LHCN-M2 (cell line): ENCODE measurements at places on chromosomes 13 and 19. TPM values are rescaled to one million over a fixed set of nuclear protein-coding genes. Genes with fewer than 3 reads are reported as not detected.

GRCh38 chr13:75792526-75793187 is 156.5 kb downstream of the LMO7 start:
- no peak for DNase-seq

TMEM161A gene
- 26.1 and 26.7 TPM in 2 replicates for total RNA-seq

- no peak for DNase-seq
These were observed 2.8 kb downstream of the TMEM150B start for GRCh38 chr19:55322204-55322885.

DNA sequence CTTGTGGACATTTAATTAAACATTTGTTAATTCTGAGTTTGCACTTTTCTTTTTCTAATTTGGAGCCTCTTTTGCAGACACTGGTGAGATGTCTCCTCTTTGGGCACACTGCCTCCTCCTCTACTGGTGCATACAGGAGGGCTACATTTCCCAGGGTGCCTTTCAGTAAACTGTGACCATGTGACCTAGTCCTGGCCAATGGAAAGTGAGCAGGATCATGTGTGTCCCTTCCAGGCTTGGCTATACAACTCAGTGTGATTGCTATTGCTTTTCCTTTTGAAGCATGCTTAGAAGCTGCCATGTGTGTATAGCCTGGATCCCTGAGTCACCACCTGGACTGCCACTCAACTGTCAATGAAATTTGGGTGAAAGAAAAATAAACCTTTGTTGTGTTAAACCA is 4.5 kb downstream of the IZUMO2 start:
- no peak for DNase-seq

SERTM1 gene
- not detected in 2 replicates for total RNA-seq

PTGIR gene
- total RNA-seq, result not detected in 2 replicates

ZFP14 gene
- total RNA-seq, result 1.9 and 3.2 TPM in 2 replicates

DNA sequence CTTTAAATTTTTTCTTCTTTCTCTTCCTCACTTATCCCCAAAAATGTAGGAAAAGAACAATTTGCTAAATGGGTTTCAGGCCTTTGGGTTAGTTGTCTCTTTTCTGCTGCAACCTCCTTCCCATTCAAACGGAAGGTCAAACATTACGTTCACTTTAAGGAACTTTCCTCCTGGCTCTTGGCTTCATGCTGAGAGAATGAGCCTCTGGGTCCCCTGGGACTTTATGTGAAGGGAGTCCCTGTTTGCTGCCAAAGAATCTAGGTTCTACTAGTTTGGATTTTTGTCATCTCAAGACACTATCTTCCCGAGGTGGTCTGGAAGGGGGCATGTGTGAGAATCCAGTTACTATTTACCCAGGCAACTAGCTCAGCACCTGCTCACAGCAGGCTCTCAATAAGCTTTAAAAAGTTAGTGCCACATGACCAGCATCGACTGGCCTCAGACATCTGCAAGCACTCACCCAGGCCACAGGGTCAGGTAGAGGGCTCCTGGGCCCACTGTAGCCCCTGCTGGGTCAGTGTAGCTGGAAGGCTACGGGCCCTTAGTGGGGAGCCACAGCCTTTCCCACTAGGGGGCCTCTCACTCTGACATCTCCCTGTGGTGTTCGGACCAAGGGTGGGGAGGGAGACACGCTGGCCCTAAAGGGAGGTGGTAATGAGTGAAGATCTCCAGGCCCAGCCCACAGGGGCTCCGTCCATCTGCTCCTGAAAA is 40.5 kb downstream of the FAM124A start:
- no peak for DNase-seq

- no peak for DNase-seq
These were observed 223.5 kb downstream of the POSTN start for GRCh38 chr13:37375071-37375470.

DNA sequence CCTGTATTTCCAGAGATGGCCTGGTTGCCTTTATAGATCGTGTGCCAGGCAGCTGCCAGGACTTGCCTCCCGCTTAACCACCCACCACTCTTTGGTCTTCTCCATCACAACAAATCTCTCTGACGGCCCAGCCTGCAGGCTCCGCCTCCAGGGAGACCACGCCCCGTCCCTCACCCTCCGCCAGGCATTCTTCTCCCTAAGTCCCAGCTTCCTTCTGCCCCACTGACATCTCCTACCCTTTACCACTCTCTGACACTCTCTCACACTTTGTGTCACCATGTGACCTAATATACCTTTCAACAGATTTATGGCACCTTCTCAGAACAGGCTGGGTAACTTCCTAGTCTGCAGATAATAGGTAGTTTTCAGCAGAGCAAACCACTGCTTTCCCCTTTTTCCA is 95.1 kb downstream of the CAB39L start:
- no peak for DNase-seq

DNA sequence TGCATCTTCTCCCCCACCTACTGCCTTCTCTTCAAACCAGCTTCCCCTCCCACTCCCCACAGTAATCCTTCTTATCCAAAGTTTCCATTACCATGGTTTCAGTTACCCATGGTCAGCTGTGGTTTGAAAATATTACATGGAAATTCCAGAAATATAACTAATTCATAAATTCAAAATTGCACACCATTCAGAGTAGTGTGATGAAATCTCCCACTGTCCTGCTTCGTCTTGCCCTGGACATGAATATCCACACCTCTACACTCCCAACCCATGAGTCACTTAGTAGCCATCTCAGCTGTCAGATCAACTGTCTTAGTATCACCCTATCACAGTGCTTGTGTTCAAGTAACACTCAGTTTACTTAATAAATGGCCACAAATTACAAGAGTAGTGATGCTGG is 3.8 kb upstream of the KCTD12 start:
- DNase-seq, result peak; percentile 89

ZNF536 gene
- not detected in 2 replicates for total RNA-seq

- DNase-seq, result no peak
These were observed 39.1 kb upstream of the ANKRD10 start for GRCh38 chr13:110953833-110954532.

GRCh38 chr19:46192992-46193650 is 36.4 kb upstream of the IGFL1 start:
- peak; percentile 64 for DNase-seq

DNA sequence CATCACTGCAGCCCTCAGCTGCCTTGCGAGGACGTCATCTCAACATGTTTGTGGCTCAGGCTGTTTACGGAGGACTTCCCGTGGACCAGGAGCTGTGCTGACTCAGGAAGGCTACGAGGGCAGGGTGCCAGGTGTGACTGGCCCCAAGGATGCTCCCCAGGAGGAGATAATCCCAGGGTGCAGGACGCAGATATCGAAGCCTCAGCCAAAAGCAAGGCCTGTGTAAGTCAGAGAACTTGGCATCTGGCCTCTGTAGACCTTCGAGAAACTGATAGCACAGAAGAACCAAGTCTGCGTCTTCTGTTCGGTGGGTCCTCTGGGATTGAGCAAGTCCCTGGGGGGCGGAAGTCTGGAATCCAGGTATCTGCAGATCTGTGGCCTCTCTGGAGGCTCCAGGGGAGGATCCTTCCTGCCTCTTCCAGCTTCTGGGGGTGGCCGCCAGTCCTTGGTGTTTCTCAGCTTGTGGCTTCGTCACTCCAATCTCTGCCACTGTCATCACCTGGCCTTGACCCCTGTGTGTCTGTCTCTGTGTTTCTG is 2.6 kb upstream of the DOHH start:
- no peak for DNase-seq

GRCh38 chr13:99469041-99469440 is 32.2 kb upstream of the TM9SF2 start:
- no peak for DNase-seq

- DNase-seq, result peak; percentile 58
These were observed 30.4 kb upstream of the SLC1A5 start for GRCh38 chr19:46818812-46819211.

DNA sequence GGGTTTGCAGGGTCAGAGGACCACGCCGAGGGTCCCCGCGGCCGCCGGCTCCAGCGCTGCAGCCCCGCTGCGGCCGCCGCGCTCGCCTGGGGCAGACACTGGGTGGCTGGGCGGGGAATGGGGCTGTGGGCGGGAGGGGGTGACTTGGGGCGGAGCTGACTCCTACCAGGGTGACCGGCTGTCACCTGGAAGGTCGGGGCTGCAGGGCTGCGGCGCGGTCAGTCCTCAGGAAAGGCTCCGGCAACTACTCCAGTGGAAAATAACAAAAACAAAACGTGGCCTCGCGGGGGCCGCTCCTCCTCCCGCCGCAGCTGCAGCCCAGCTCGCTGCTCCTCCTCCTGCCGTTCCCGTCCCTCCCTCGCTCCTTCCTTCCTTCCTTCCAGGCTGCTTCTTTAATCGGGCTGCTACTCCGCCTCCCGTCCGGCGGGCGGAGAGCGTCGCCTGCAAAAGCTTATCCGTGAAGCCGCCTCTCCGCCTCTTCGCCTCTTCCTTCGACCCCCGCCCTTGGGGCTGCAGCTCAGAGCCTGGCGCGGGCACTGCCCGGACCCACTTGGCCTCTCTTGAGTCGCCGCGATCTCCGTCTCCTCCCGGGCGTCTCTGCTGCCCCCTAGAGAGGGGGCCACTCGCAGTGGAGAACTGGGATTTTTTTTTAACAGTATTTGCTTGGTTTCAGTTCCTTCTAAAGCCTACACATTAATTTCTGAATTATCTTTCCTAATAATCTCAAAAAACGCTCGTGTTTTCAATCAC is at the start of gene TBC1D4:
Gene TBC1D4, minus strand, starts transcription at position 100 of the 750 bp plus-strand sequence. CDS start 402 bp downstream, outside the sequence.
- peak; percentile 95 for DNase-seq

DNA sequence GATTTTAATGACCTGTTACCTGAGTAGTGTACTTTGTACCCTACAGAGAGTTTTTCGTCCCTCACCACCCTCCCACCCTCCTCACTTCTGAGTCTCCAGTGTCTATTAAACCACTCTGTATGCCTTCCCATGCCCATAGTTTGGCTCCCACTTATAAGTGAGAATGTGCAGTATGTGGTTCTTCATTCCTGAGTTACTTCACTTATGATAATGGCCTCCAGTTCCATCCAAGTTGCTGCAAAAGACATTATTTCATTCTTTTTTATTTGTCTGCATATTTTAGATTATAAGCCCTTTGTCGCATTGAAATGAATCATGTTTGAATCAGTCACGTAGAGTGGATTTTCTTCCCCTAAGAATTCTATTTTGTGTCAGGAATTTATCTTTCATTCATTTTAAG is 12.2 kb upstream of the HTR2A start:
- no peak for DNase-seq
